Stimulated activated CD4-positive, alpha-beta T cell treated with anti-CD3 and anti-CD28 coated beads, Interleukin-1b, Interleukin-23, amount 100 ng/mL, for 48 hours (primary cell): ENCODE measurements at places on chromosomes 16 and 17.

DNA sequence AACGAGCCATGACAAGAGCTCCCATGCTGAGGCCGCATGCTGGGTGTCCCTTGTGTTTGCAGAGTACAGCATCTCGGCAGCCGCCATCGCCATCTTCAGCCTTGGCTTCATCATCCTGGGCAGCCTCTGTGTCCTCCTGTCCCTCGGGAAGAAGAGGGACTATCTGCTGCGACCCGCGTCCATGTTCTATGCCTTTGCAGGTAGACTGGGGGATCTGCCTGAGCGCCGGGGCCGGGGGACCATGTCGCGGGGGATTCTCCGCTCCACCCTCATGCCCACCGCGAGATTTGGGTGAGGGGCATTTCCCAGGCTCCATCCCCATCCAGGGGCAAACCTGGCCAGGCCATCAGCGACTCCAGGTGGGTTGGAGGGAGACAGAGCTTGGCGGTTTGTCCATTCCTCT is 10.7 kb downstream of the CACNG1 start:
- no peak for DNase-seq

DNA sequence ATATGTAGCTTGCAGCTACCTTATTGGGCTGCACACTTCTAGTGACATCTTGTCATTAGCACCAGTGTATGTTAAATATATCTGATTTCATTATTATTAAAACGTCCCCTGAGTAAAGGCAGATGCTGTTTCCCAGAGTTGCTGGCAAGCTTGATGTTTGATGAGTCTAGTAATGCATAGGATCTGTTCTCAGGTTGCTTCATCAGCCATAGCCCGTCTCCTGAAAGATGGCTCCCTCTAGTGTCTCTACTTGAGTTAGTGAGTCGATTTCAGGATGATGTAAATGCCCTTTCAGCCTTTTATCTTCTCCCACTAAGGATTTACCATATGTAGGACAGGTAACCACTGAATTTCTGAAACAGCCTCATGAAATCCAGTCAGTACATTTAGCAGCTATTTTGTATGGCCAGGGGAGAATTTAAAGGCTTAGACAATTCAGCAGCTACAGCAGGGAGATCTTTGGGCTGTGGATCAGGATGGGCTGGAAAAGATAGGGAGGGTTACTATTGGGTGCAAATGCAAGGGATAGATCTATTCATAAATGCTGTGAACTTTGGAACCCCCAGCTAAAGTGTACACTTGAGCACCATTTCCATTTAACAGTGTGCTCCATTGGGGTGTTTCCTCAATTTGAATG is 376.3 kb downstream of the CNTNAP4 start:
- no peak for DNase-seq

GRCh38 chr17:82089723-82090548 is 8.1 kb downstream of the FASN start:
- DNase-seq: no peak

- DNase-seq: no peak
These were observed 3.3 kb downstream of the TLCD3B start for GRCh38 chr16:30027588-30028437.

DNA sequence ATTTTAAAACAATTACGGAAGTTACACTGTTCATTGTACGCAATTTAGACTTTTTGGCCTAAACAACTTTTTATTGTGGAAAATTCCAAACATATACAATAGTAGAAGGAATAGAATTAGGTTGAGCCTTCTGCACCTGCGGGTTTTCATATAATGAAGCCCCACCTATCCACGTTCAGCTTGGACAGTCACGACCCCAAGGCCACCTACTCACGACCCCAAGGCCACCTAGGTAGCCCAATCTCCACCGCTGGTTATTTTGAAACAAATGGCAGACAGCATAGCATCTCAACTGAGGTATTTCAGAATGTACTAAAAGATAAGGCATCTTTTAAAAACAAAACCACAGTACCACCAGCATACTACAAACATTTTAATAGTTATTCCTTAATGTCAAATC is 631 bp downstream of the NLRC5 start:
- no peak for DNase-seq

GRCh38 chr16:85326794-85327181 is 214.5 kb upstream of the CIBAR2 start:
- DNase-seq: no peak

DNA sequence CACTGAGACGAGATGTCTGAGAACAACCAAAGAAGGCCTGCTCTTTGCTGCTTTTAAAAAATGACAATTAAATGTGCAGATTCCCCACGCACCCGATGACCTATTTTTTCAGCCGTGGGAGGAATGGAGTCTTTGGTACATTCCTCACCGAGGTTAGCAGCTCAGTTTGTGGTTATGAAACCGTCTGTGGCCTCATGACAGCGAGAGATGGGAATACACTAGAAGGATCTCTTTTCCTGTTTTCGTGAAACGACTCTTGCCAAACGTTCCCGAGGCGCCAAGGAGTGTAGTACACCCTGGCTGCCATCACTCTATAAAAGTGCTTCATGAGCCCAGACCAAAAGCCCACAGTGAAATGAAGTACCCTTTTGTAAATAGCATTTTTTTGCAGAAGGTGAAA is 87.8 kb downstream of the CRISPLD2 start:
- no peak for DNase-seq

DNA sequence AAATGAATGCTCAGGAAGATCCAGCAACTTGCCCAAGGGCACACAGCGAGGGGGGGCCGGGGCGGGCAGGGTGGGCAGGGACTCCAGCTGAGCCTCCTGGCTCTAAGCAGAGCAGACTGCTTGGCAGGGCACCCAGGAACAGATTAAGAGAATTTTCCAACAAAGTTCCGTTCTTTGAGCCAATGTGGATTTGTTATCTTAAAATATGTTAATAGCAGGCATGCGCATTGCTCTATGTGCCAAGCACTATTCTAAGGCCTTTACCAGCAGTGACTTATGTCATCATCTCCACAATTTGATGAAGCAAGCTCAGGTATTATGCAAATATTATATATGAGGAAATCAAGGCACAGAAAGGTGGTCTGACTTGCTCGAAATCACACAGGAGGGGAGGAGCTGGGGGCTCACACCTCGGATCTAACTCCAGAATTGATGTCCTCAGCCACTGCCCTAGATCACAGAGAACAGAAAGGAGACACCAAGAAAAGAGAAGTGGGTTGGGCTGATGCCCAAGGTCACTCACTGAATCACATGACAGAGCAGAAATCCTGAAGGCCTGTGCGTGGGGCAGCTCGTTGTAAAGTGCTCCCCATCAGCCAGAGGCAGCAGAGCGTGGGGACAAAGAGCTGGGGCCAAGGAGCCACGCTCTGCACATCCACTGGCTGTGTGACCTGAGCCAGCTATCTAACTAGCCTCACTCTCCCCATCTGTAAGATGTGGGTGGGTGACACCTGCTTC is 23.2 kb upstream of the MEAK7 start:
- no peak for DNase-seq

GRCh38 chr16:66619534-66620428 is 15.3 kb downstream of the CMTM3 start:
- DNase-seq: no peak

DNA sequence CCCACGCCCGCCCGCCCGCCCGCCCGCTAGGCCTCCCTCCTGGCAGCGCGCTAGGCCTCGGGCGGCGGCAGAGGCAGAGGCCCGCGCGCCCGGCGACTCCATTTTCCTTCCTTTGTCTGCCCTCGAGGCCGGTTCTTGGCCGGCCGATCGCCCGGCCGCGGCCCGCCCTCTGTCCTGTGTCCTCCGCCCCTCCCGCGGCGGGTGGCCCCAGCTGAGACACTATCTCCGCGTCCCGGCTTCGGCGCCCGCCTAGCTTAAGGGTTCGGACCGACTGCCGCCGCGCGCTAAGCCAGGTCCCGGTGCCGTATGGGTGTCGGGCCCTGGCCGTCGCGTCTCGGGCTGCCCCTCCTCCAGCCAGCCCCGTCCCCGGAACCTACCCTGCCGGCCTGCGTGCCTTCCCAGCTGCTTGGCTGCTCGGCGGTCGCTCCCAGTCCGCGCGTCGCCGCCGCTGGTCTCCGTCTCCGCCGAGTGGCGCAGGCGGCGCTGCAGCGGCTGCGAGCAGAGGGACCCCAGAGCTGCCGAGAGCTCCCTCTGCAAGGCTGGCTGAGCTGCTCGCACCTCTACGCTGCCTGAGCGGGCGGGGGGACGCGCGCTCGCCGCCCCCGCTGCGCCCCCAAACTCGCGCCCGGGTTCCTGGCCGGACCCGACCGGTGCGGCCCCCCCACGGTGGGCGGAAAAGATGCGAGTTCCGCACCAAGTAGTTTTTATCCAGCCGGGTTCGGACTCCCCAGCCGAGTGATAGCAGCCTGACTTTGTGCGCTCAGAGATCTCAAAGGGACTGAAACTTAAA is 787 bp downstream of the CTCF start:
- peak; percentile 60 for DNase-seq

DNA sequence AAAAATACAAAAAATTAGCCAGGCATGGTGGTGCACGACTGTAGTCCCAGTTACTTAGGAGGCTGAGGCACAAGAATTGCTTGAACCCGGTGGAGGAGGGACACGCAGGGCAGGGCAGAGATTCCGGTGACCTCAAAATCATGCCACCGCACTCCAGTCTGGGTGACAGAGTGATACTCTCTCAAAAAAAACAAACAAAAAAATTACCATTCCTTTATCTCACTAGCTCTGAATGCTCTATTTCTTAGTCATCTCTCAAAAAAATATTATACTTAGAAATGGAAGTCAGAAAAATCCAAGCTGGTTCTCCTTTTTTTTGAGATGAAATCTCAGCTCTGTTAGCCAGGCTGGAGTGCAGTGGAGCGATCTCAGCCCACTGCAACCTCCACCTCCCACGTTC is 40.8 kb downstream of the SPOP start:
- no peak for DNase-seq

GRCh38 chr17:57909551-57909950 is 45.7 kb downstream of the CUEDC1 start:
- DNase-seq: no peak

GRCh38 chr17:7001318-7001961 is 5.6 kb downstream of the ALOX12 start:
- DNase-seq: peak; percentile 39

- DNase-seq: no peak
These were observed 16.1 kb upstream of the ADAMTS18 start for GRCh38 chr16:77450790-77451487.

- no peak for DNase-seq
These were observed 15.8 kb downstream of the SLX4 start for GRCh38 chr16:3595521-3596021.

DNA sequence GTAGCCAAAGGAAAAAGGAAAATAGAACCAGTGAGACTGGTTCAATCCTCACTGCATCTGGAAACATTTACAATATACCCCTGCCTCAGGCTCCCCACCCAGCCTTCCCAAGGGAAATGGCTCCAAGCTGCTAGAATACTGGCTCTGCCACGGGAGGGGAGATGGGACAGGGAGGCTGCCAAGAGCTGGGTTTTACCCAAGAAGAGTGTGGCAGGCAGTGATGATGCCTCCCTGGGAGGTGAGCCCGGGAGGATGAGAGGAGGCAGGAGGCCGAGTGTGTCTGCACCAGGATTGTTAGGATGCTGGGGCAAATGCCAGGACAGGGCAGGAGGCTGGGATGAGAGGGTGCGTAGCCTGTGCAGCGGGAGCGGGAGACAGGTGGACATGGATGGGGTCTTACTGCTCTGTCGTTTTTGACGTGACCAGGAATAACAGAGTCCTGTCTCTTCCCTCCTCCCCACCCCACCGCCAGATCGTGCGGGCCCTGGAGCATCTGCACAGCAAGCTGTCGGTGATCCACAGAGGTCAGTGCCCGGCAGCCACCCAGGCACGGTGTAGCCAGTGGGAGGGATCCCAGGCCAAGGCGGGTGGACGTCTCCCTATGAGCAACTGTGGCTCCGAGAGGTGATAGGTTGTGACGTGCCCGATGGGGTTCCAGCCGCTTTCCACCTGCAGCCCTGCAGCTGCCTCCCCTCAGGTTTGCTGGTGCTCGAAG is 18.4 kb downstream of the MAP2K3 start:
- no peak for DNase-seq

GRCh38 chr17:41914358-41914766 is 4.4 kb downstream of the ACLY start:
- DNase-seq: no peak

DNA sequence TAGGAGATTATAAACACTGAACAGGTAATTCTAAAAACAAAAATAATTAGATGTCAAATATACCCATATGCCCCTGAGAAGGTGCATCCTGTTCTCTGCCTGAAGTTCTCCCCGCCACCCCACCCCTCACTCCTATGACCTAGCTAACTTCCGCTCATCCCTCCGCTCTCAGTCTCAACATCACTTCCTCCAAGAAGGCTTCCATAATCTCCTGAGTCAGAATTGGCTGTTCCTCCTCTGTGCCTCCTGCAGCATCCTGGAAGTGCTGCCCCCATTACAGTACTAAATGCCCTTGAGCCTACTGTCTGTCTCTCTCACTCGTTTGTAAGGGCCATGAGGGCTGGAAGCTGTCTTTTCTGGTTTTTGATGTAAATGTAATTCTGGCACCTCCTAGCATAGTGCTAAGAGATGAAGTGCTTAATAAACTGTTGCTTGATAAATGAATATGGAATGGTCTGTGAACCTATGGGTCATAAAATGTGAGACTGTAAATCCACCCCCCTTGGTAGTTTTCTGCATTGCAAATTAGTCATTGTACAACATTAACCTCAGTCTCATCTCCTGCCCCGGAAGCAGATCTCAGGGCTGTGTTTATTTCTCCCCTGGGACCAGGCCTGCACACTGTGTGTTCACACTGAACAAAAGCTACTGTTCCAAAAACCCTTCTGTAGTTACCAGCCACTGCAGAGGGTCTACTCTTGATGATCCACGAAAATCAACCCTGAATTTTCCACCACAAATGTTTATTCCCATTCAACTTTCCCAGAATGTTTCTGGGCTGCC is 3.9 kb upstream of the MYO1D start:
- DNase-seq: no peak

GRCh38 chr17:71455219-71455618 is 665.6 kb upstream of the SOX9 start:
- no peak for DNase-seq

GRCh38 chr16:20002936-20003335 is 70.8 kb downstream of the GPR139 start:
- no peak for DNase-seq

- no peak for DNase-seq
These were observed 55.2 kb upstream of the FOXF1 start for GRCh38 chr16:86455116-86455515.

- DNase-seq: no peak
These were observed 17.5 kb upstream of the CBX8 start for GRCh38 chr17:79814127-79814973.

DNA sequence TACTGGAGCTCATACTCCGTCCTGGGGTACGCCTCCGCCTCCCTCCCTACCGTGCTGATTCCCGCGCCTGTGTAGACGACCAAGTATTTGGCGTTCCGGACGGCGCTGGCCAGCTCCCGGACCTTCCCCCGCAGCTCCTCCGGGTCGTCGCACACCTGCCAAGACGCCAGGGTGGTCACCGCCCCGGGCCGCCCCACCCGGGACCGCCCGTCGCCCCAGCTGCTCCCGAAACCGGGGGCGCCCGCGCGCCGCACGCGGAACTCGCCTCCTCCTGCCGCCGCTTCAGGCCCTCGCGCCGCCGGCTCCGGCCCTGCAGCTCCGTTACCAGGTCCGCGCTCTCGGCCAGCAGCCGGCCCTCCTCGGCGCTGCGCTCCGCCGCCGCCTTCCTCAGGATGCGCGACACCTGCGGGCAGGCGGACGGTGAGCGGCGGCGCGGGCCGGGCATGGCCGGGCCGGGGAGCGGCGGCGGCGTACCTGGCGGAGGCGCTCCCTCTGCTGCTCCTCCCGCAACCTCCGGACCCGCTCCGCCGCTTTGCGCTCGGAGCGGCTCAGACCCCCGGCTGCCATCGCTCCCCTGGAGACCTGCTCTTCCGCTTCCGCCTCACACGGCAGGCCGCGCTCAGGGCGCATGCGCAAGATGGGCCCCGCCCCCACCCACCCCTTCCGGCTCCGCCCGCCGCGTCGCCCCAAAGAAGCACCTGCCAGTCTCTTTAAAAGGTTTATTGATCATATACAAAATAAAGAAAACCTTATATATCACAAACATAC is at the start of gene SIRT7:
Gene SIRT7, minus strand, starts transcription at position 612 of the 768 bp plus-strand sequence. Its CDS starts 45 bp downstream, at position 567.
- peak; percentile 81 for DNase-seq
